Activated CD4-positive, alpha-beta memory T cell treated with anti-CD3 and anti-CD28 coated beads, Interleukin-2, amount 10 ng/mL, durations not matched to agents 7 days and 5 days (primary cell): ENCODE measurements at places on chromosomes 11 and 22.

- DNase-seq, result no peak
Measured at GRCh38 chr11:101331411-101331810, 201.8 kb upstream of the PGR start.

DNA sequence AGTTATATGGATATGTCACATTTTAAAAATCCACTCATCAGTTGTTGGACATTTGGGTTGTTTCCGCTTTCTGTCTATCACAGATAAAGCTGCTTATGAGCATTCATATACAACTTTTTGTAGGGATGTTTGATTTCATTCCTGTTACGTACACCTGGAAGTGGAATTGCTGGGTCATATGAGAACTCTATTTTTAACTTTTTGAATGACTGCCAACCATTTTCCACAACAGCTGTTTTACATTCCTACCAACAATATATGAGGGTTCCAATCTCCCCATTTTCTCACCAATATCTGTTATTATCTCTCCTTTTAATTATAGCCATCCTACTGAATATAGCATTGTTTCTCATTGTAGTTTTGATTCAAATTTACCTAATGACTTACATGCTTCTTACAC lies 172.0 kb downstream of the UVRAG start:
- no peak for DNase-seq

DNA sequence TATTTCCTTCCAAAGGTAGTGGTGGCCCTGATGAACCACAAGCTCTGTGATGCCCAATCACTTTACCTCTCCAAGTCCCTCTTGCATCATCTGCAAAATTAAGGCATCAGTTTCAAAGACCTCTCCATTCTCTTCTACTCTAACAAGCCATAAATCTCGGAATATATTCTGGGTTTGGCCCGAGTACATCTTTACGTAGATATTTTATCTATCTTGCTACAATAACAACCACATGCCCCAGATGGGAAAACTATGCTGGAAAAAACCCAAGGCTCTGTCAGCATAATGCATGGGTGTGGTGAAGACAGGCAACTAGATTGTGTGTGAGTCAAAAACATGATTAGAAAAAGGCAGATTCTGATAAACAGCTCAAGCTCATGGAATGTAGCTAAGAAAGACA lies 228.2 kb upstream of the BLID start:
- no peak for DNase-seq

DNA sequence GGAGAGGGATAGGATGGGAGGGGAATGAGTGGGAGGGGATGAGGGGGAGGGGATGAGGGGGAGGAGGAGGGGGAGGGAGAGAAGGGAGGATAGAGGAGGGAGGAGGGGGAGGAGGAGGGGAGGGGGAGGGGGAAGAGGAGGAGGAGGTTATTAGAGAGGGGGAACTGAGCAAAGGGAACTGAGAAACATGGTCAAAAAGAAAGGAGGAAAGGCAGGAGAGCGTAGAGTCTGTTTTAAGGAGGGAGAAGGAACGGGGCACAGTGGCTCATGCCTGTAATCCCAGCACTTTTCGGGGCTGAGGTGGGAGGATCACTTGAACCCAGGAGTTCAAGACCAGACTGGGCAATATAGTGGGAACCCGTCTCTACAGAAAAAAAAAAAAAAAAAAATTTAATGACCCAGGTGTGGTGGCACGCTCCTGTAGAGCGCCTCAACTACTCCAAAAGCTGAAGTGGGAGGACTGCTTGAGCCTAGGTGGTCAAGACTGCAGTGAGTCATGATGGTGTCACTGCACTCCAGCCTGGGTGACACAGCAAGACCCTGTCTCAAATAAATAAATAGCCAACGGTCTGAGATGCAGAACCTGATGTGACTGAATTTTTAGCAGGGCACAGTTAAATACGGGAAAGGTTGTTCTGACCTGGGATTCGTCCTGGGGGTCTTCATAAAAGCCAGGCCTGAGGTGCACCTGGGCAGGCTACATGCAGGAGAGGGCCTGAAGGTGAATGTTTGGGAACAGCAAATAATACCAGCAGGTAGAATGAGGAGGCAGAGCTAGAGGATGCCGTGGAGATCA lies 4.0 kb downstream of the B3GNT6 start:
- DNase-seq, result no peak

DNA sequence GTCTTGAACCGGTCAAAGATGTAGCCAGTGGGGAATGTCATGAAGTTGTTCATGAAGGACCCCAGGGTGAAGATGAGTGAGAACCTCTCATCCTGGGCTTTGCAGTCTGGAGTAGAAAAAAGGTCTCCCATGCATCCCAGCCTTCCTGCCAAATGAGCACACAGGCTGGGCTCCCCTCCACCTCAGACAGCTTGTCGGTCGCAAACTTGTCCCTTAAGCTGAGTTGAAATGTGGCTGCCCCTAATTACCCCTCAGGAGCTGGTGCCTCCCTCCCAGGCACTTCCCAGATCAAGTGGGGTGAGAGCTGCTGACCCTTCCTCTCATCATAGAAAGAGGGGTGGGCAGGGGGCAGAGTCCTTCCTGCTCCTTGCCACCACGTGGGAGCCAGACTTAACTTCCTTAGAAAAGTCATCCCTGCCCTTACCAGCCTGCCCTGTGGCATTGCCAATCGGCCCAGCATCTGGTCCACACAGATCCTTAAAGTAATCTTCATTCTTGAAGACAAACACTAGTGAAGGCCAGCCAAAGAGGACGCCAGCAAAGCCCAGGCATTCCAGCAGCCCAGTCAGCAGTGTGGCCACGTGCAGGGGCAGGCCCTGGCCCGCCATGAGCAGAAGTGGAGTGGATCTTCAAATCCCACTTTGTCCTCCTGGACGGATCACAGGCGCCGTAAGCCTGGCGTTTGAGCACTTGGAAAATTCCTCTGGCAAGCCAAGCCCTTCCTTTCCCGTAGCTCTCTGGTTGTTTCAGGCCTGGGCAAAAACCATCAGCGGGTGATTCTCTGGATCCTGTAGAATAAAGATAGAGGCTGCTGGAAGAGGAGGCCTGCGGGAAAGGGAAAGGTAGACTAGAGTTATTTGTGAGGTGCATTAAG lies 1.1 kb downstream of the SLC43A3 start:
- no peak for DNase-seq

GRCh38 chr11:129385801-129386200 lies 10.2 kb downstream of the BARX2 start:
- no peak for DNase-seq

DNA sequence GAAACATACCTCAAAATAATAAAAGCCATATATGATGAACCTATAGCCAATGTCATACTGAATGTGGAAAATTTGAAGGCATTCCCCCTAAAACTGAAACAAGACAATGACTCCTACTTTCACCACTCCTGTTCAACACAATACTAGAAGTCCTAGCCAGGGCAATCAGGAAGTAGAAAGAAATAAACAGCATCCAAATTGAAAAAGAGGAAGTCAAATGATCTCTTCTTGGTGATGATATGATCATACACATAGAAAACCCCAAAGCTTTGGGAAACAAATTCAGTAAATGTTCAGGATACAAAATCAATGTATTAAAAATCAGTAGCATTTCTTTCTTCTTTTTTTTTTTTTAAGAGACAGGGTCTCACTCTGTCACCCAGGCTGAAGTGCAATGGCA lies 109.9 kb downstream of the DLG2 start:
- DNase-seq, result no peak
